Activated CD8-positive, alpha-beta memory T cell treated with anti-CD3 and anti-CD28 coated beads for 1 hour (primary cell): ENCODE measurements at places on chromosomes 3 and 15.

DNA sequence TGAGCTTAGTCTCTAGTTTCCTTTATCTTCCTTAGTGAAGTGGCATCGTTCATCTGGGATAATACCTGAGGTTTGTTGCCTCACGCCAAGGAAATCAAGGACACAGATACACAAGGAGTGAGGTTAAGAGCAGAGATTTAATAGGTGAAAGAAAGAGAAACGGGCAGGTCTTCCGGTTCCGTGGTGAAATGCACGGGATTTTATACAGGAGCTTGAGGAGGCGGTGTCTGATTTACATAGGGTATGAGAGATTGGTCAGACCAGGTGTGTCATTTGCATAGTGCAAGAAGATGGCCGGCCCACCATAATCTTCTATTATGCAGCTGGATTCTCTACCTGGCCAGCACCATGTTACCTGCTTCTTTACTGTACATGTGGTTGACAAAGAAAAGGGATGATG lies 17.2 kb downstream of the ARRDC4 start:
- no peak for DNase-seq

DNA sequence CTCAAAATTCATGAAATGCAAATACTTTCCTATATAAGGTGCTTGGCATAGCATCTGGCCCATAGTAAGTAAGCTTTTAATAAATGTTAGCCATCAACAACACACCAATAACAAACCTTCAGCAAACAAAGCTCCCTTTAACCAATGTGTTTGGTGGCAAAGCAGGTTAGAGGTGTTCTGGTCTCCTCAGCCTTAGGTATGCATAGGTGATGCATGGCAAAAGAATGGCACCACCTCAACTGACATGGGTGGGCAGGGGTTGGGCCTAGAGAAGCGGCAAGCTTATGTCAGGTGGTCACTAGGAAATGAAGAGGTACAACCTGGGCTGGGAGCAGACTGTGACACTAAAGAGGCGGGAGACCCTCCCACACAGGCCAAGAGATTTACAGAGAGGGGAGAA lies 38.2 kb downstream of the MRPS11 start:
- no peak for DNase-seq

GRCh38 chr3:9806688-9807589 lies 3.1 kb upstream of the TTLL3 start:
- no peak for DNase-seq

GRCh38 chr15:98063315-98063714 lies 102.8 kb downstream of the ARRDC4 start:
- DNase-seq: no peak

DNA sequence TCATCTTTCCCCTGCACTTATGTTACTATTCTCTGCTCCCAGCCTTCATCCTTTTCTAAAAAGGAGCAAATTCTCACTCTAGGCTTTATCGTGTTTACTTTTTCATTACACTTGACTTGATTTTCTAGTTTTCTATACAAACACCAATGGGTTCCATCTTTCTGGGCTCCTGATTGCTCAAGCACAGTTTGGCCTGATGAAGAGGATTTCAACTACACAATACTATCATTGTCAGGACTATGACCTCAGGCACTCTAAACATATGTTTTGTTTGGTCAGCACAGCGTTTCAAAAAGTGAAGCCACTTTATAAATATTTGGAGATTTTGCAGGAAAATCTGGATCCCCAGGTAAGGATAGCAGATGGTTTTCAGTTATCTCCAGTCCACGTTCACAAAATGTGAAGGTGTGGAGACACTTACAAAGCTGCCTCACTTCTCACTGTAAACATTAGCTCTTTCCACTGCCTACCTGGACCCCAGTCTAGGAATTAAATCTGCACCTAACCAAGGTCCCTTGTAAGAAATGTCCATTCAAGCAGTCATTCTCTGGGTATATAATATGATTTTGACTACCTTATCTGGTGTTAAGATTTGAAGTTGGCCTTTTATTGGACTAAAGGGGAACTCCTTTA lies 86.2 kb downstream of the TGFBR2 start:
- DNase-seq: no peak

GRCh38 chr15:98873441-98874218 lies 134.0 kb downstream of the PGPEP1L start:
- DNase-seq: no peak

DNA sequence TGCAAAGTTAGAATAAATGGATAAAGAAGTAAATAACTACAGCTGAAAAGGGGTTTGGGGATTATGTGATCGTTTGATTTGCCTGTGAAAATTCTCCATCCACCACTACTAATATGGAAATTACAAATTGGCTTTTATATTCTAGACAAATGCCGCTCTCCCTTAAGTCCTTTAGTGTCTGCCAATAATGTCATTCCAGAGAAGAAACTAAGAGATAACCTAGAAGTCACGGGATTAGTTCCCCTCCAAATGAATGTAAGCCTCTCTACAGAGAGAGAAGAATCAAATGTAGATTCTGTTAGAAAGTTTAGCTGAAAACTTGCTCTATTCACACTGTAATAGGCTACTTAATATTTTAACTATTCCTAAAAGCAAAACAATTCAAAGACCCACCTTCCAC lies 92.0 kb downstream of the ALDH1A2 start:
- no peak for DNase-seq
